Activated CD4-positive, alpha-beta T cell treated with anti-CD3 and anti-CD28 coated beads for 36 hours (primary cell): ENCODE measurements at places on chromosomes 4 and X. TPM values are rescaled to one million over a fixed set of nuclear protein-coding genes. Genes with fewer than 3 reads are reported as not detected.

DNA sequence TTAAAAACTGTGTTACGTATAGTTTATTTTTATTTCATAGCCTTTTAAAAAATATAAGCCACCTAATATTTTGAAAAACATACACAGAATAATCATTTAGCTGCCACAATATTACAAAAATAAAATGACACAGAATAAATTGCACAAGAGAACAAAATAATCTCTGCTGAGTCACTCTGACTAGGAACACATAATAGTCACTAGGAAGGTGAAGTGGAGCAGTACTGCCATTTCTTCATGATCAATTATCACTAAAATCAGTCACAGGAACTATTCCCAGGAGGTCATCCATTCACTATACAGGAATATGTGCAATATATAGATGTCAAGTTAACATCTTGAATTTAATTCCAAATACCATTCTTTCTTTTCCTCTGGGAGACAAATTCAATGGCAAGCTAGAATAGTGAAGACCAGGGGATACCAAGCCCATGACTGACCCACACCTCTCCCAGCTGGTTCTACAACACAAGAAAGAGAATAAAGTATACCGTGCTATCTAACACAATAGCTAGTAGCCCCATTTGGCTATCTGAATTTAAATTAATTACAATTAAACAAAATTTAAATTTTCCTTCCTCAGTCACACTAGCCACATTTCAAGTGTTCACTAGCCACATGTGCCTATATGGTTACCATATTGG, 5.9 kb downstream of the SMIM43 start:
- no peak overlapping the region for H3K27ac ChIP-seq
- H3K4me3 ChIP-seq: no peak overlapping the region
- DNase-seq: no peak
- no peaks in the 10 kb centered on the region for H3K36me3 ChIP-seq
- H3K4me1 ChIP-seq: peaks cover 4% of the 10 kb centered on the region

The PCDH18 gene
- total RNA-seq: not detected

DNA sequence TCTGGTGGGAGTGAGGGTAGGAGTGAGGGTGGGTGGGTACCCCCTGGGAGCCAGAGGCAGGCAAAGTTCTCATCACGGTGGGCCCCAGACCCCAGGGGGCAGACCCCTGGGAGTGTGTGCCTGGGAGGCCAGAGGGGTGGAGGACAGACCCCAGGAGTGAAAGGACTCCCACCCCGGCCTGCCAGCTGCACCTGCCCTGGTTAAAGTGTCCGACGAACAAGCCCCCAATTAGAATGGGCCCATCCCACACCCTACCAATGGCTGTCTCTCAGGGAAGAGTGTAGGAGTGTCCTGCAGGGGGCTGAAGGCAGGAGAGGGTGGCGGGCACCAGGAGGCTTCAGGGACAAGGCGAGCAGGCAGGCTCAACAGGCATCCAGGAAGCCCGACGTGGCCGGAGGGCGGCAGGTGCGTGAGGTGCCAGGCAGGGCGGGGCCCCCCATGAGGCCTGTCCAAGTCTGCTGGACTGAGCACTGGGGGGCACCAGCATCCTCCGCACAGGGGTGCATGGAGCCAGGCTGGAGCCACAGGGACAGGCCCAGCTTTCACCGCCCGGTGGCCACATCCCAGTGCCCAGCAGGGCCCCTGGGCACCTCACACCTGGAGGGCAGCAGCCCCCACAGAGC, 8.7 kb downstream of the PDE6B start:
- no peaks in the 10 kb centered on the region for H3K4me1 ChIP-seq
- peaks cover 9% of the 10 kb centered on the region for H3K27me3 ChIP-seq
- no peaks in the 10 kb centered on the region for H3K36me3 ChIP-seq
- DNase-seq: no peak

DNA sequence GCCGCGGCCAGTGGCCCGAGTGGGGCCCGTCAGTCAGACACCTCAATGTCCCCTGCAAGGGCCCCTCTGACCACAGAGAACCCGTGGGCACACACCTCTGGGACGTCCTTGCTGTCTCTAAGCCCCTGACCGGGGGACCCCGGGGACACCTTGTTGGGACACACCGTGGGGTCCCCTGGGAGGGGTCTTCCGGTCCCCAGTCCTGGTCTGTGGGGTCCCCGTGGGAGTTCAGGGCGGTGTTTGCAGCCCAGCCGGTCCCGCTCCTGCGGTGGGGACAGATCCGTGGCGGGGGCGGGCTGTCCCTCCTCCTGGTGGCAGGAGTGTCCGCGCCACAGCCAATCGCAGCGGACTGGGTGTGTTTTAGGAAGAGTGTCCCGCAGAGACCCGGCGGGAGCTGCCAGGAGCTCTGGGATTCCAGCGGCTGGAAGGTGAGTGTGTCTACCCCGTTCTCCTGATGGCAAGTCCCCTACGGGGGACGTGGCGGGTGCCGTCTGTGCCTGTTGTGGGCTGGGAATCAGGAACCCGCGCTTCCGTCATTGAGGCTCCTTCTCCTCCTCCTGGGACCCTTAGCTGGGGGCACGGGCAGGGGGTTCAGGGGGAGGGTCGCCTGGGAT, 5.1 kb upstream of the PLCXD1 start:
- H3K4me1 ChIP-seq: peaks cover 12% of the 10 kb centered on the region
- peak; percentile 63 for DNase-seq
- H3K4me3 ChIP-seq: peak overlapping the region; percentile 68
- H3K27me3 ChIP-seq: no peaks in the 10 kb centered on the region

- H3K27ac ChIP-seq: no peak overlapping the region
- H3K4me3 ChIP-seq: no peak overlapping the region
- no peak for DNase-seq
- no peaks in the 10 kb centered on the region for H3K4me1 ChIP-seq
- H3K36me3 ChIP-seq: no peaks in the 10 kb centered on the region
Observed at GRCh38 chrX:43581167-43581566, 74.9 kb upstream of the MAOA start.

The USP26 gene
- total RNA-seq: not detected

DNA sequence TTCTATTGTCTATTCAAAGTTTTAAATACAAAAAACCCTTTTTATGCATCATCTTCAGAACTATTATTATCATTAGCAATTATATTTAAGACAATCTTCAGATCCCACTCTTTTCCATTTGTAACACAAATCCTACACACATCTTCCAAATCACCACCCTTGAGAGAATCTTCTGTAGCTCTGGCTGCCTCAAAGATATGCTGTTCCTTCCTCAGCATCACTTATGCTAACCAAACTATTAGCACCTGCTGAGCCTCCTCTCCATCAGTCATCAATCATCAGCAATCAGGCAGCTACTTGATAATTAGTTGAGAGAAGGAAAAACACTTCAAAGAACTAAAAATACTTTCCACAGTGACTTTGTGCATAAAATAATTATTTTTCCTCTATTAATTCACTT, 1082.2 kb downstream of the C4orf33 start:
- H3K27ac ChIP-seq: no peak overlapping the region
- H3K27me3 ChIP-seq: no peaks in the 10 kb centered on the region
- no peak overlapping the region for H3K4me3 ChIP-seq

- no peaks in the 10 kb centered on the region for H3K36me3 ChIP-seq
- H3K4me3 ChIP-seq: no peak overlapping the region
- DNase-seq: no peak
- no peak overlapping the region for H3K27ac ChIP-seq
Observed at GRCh38 chrX:11437642-11438379, 144.6 kb downstream of the AMELX start.

DNA sequence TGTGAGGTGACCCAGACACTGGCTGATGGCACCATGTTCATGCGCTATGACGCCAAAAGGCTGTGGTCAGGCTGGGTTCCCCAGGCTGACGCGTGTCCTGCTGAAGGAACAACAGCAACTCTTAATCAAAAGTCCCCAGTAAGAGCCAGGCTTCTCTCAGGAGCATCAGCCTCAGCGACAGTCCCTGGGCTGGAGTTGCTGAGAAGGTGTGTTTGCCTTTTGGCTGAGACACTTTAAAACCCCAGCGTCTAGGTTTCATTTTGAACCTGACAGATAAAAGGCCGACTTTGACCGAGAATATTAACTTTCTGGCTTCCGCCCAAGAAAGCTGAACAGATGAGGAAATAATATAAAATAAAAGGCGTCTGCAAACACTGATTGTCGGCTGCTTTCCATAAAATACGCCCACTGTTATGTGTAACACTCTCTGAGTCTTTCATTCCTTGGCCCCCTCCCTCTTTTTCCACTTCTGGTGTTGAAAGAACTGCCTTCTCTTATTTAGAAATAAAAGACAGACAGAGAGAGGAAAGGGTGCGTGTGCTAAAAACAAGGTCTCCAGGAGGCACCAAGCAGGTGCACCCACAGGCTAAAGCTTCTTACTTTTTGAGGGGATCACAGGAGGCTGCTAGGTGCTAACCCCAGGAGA, 373.6 kb downstream of the MID1IP1 start:
- H3K4me1 ChIP-seq: peaks cover 31% of the 10 kb centered on the region
- peak overlapping the region; percentile 83 for H3K27ac ChIP-seq
- peak overlapping the region; percentile 40 for H3K4me3 ChIP-seq
- peak; percentile 53 for DNase-seq

- H3K4me3 ChIP-seq: no peak overlapping the region
- H3K36me3 ChIP-seq: no peaks in the 10 kb centered on the region
- no peak overlapping the region for H3K27ac ChIP-seq
- peaks cover 8% of the 10 kb centered on the region for H3K27me3 ChIP-seq
Observed at GRCh38 chr4:47355568-47355967, 107.9 kb downstream of the COMMD8 start.

The IL2RG gene
- total RNA-seq: 342 TPM
